Activated CD4-positive, alpha-beta T cell treated with anti-CD3 and anti-CD28 coated beads, Interleukin-10, Interleukin-2, amounts not matched to agents 100 ng/mL and 50 ng/mL, durations not matched to agents 16 hours and 8 hours (primary cell): ENCODE measurements at places on chromosomes 7 and 10.

DNA sequence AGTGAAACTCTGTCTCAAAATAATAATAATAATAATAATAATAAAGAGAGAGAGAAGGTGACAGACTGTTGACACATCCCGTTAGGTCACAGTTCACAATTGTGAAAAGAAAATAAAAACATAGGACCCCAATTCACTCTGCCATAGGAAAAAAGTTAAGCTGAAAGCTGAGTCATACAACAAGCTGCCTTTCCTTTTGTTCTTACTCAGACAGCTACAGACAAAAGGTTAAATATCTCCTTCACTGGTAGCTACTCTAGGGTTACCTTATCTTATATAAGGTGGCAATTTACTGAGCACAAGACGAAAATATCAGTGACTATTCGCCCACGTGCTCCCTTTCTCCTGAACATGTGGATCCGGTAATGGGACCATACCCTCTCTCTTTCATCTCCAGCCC, 17.5 kb downstream of the TUBAL3 start:
- peak; percentile 50 for DNase-seq

- DNase-seq, result no peak
These were observed 602.8 kb downstream of the KCNMA1 start for GRCh38 chr10:77034795-77035194.

GRCh38 chr7:42035210-42035609, 201.8 kb downstream of the GLI3 start:
- no peak for DNase-seq

DNA sequence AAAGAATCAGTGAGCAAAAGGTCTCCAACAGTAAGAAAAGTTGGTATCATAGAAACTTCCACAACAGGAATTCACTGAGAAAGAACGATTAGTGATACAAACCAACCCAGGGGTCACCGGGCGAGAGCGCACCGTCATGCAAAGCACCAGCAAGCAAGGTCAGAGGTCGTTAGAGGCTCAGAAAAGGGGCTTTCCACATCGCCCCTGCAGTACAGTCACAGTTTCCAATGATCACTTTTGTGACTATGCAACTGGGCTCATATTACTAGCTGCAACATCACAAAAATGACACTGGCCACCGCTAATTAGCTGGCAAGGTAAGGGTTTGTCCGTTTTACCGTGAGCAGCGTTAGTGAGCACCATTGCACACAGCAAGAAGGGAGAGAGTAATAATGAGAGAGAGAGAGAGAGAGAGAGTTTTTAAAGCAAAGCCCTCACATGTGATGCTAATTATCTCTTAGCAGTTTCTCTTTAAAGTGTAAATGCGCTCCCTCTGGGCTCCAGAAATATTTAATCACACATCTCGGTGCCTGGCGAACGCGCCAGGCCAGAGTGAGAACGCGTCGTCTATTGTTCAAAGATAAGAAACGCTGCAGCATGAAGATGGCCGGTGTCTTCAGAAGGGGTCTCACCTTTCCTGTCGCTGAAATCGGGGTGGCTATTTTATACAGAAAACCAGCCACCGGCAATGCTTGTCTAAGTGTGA, 237.5 kb downstream of the DNAJB6 start:
- DNase-seq, result peak; percentile 22

DNA sequence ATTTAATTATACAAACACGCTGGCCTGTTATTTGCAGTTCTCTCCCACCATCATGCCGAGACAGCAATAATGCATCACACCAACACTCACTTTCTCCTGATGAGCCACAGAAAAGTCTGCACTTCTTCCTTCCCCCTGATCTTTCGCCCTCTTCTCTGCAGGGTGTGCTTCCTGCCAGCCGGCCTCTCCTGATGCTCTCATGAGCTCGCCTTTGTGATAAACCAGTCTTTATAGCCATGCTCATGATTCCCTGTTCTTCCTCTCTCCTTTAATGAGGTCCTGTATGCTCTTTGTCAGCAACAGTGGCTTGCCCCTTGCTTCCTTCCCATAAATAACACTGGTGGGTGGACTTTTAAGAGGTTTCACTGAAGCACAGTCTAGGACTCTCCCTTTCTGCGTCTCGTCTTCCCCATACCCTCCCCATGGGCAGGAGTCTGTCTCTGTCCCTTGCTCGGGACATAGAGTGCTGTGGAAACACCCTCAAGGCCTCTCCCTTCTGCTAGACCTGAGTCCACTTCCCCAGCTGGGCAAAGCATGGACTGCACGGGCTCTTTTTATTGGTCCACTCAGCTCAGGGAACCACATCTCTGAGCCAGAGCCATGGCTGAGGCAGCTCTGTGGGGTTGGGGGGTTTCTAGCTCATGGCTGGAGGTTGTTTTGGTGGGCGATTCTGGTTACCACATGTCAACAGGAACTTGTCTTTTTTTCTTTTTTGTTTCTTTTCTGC, 133.9 kb downstream of the C10orf105 start:
- DNase-seq, result no peak

- DNase-seq, result no peak
These were observed 74.2 kb downstream of the ZRANB1 start for GRCh38 chr10:125016123-125016522.

DNA sequence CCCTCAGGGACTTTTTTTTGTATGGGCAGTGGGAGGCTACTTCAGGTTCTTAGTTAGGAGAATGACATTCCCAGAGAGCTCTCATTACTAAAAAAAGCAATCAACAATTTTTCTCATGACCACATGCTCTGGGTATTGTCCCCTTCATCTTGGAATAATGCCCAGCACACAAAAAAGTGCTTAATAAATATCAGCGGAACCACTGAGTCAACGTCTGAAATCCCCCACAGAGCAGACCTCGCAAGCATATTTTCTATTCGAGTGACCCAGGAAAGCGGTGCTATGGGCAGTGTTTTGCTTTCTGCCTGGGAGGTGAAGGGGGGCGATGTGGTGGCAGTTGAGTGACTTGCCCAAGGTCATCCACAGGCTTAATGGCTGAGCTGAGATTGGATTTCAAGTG, 493.4 kb upstream of the ZMIZ1 start:
- DNase-seq, result no peak

- peak; percentile 43 for DNase-seq
These were observed 29.4 kb upstream of the PCGF5 start for GRCh38 chr10:91190876-91191583.

- DNase-seq, result no peak
These were observed 14.3 kb upstream of the ZNF467 start for GRCh38 chr7:149787428-149788299.
